ENCODE measurements at places on chromosomes 3 and 15.

DNA sequence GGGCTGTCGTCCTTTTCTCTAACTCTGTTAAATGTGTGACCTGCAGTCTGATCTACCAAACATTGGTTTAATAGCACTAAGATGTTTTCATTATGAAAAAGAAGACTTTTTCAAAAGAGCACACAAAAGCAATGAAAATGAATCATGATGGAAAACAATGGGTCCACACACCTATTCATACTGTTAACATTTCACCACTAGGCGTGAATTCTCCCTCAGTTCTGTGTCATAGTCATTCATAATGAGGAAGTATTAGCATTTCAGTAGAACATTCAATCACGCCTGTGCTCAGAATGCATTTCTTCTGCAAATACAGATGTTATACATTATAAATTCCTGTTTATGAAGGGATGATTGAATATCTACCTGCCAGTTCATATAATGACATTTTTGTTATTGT is 35.9 kb downstream of the EIF4E3 start:
- no peak for DNase-seq

DNA sequence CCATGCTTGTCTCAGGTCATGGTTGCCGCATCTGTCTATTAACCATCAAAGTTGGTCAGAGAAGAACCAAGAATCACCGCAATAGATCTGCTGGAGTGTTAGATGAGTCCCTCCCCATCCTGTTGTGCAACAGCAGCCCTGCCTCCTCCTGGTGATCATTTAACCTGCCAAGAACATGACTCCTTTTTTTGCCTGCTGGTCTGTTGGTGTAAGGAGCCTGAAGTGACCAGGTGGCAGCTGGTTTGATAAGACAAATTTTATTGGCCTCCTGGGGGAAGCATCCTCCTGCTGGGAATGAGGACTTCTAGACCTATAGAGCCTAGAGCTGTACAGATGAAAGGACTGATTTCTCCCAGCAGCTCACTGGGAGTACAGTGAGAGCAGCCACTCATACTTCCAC is 43.5 kb upstream of the RAF1 start:
- DNase-seq: no peak

DNA sequence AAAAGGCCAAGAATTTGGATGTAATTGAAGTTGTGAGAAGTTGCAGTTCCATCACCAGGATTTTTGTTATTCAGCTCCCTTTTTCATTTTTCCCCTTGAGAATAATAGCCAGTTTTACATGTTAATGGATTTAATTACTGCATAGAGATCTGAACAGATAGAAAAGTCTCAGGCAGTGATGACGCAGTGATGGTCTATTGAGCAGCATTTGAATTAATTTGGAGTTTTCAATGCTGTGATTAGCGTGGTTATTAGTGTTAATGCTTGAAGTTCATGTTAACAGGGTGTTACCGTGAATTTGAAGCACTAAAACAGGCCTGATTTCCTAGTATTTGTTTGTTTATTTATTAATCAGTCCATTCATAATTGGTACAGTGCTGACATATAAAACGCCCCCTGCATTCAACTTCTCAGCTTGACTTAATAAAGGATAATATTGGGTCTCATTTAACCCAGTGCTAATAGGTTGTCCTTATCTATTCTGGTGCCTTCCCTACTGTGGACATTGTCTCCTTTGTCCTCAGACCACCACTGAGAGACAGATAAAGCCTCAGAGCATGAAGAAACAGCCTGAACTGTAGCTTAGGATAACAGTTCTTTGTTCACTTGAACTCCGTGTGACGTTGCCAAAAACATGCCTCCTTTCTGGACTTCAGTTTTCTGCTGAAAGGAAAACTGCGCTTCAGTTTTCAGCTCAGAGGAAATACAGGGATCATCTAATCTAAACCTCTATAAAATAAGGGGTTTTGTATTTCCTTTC is 82.4 kb downstream of the RTP4 start:
- no peak for DNase-seq

DNA sequence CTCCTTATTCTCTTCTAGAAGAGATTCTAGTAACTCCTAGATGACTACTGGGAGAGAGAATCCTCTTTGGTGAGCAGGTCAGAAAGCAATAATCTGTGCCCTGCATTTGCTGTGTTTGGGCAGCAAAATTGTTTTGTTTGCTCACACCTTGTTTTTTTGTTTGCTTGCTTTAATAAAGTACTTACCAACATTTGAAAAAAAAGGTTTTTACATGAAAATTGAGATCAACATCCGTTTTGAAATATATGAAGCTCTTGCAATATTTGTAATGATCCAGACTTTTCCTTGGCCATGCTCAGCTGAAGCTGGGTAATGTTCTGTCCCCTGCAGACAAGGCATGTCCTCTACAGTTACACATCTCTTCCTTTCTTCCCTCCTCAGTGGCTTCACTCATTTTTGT is 62.2 kb downstream of the DIPK2A start:
- no peak for DNase-seq

All from CD4-positive, alpha-beta T cell treated with Interleukin-4 for 4 hours (primary cell).